Activated CD4-positive, alpha-beta T cell treated with anti-CD3 and anti-CD28 coated beads, Interleukin-2, amount 50 U/mL, for 24 hours (primary cell): ENCODE measurements at places on chromosomes 4 and X.

DNA sequence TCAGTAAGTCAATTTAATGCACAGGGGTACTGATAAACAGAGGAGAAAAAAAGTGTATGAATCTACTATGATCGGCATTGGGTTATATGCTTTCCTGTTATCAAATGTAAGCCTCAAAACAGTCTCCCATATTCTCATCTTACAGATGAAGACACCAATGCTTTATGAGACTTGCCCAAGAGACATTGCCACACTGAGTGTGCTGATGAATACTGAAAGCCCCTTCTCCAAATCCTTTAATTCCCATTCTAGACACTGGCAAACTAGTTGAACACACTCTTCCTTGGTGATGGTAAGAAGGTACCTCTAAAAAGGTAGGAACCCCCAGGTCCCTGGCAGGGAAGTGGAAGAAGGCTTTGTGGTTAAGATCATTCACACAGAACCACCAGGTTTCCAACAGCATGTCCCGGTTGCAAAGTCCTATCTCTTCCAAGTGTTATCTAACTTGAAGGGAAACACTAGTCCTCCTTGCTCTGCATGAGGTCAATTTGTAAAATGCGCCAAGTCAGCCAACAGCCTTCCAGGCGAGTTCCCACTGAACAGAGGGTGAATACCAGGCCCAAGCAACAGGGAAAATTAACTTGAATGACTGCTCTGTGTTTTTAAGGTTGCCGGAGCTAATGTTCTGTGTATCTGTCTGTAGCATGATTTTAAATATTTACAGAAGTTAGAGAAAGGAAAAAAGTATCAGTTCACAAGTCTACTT, 5.1 kb downstream of the SETD7 start:
- no peak for DNase-seq

GRCh38 chr4:140472156-140472555, 25.9 kb downstream of the MGAT4D start:
- no peak for DNase-seq

DNA sequence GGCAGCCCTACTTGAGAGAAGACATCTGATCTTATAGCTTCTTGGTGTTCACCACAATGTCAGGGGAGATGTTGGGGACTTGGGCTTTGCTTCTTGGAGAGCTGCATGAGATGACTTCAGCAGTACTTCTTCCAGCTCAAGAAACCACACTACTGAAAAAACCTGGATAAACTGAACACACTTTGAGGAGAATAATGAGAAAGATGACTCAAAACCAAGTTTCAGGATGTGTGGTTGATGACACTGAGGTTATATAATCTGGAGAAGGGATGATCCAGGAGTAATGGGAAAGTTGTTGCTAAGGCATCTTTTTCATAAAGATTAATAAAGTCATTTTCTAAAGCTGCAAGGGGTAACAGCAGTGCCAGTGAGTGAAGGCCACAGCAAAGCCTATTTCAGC, 58.4 kb upstream of the PNPLA4 start:
- DNase-seq = no peak

- DNase-seq = no peak
Observed at GRCh38 chr4:38819569-38819968, 15.0 kb upstream of the TLR1 start.

GRCh38 chr4:106172861-106173260, 143.1 kb downstream of the TBCK start:
- no peak for DNase-seq

DNA sequence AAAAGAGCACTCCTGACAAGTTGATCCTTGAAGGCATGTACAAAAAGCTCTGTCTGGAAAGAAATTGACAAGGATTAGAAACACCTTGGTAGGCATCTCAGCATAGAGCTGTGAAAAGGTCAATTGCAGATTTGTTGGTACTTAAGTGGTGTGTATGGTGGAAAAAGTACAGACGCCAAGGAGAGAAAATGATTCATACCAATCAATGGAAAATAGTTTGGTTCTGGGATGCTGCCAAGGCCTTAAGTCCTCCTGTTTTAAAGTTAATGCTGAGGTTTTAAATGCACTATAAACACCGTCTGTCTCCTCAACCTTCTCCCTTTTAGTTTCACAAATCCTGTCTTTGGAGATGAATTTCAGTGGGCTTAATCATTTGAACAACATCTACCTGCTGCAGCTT, 524.1 kb downstream of the IL15 start:
- DNase-seq = no peak

DNA sequence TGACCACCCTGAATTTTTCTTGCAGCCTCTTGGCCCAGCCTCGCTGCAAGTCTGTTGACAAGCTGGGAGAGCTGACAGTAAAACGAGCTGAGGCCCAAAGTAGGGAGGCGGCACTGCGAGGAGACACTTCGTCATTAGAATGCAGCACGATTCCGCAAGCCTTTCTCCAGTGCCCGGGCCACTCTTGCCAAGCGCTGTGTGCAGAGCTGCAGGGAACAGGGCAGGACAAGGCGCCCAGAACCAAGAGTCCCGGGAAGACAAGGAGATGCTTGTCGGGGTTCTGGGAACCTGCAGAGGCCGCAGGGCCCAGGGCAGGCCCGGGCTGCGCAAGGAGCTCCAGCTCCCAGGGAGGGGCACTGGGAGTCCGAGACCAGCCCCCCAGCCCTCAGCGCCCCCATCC, 187.1 kb downstream of the BCOR start:
- DNase-seq = no peak

DNA sequence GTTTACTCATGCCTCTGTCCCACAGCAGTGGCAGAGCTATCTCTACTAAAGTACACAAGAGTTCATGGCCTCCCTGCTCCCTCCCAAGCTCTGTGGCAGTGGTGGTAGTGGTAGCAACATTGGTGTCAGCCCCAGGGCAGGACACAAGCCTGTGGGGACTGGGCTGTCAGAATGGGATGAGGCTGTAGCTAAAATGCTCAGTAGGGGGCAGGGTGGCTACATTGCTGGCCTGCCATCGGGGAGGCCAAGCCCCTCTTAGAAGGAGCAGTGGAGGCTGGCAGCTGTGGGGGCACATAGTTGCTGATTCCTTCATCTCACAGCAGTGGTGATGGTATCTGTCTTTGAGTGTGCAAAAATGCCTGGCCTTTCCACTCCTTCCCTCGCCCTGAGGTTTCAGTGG, 461.7 kb downstream of the PCDH18 start:
- DNase-seq = no peak

- DNase-seq = no peak
Observed at GRCh38 chr4:128355305-128355704, 67.7 kb upstream of the PGRMC2 start.

- no peak for DNase-seq
Observed at GRCh38 chrX:14065800-14066199, 36.1 kb upstream of the GEMIN8 start.

- DNase-seq = no peak
Observed at GRCh38 chrX:123464709-123465108, 268.1 kb downstream of the THOC2 start.

DNA sequence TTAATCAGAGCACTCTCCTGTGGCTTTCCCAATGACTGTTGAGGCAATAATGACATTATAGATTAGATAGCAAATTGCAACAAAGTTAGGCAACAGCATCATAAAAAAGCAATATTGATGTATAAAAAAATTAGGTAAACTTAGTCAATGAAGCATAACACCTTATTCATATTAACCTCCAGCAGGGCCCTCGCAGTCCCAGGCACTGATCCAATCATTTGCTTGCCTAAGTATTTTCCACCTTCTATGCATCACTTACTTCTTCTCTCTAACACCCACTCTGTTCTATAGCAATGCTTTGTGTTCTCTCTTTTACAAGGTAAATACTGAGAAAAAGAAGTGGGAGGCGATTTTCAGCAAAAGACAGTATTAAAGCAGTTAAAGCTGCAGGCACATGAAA, 833.5 kb upstream of the ADGRL3 start:
- no peak for DNase-seq

DNA sequence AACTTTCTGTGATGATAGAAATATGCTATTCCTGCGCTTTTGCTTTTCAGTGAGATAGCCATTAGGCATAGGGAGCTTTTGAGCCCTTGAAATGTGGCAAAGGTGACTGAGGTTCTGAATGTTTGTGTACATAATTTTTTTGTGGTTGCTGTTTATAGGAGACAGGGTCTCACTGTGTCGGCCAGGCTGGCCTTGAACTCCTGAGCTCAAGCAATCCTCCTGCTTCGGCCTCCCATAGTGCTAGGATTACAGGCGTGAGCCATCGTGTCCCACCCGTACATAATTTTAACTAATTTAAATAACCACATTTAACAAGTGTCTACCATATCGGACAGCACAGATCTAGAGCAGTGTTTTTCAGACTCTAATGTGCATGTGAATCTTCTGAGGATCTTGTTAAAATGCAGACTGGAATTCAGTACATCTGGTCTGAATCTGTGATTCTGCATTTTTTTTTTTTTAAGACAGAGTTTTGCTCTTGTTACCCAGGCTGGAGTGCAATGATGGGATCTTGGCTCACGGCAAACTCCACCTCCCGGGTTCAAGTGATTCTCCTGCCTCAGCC, 45.3 kb downstream of the CASP6 start:
- DNase-seq = no peak

DNA sequence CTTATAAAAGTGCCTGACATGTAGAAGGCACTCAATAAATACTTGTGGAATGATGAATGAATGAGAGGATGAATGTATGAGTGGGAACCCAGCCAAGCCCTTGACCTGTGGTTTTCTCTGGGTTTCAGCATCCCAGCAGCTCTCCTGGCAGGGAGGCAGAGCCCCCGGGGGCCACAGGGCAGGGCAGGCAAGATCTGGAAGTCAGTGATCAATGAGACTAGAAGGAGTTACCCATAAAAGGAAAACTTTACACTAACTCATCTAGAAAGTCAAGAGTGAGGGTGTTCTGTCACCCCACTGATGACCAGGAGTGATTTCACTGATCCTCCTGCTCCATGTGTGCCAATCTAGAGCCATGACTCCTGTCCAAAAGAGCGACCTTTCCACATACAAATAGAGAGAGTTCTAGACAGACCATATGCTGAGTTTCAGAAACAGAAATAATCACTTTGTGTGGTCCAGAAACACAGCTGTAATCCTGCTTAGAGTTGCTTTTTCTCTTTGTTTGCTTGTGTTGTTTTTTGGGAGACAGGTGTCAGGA, 37.4 kb downstream of the MGARP start:
- DNase-seq = no peak

- no peak for DNase-seq
Observed at GRCh38 chr4:186952709-186953108, 229.1 kb upstream of the FAT1 start.

DNA sequence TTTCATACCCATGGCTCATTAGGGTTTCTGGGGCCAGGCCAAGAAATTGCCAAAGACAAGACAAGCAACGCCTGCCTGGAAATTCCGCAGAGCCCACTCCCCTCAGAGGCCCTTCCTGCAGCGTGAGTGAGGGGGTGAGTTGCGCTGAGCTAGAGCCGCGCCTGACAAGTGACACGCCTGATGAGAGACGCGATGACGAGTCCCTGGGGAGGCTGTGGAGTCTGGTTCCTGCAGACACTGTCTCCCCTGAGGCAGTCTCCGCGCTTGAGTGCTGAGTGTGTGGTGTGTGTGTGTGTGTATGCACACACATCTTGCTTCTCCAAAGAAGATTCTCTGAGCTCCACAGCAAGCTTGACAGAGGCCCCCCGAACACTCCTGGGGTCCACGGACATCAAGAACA, 269.8 kb downstream of the BCOR start:
- no peak for DNase-seq

DNA sequence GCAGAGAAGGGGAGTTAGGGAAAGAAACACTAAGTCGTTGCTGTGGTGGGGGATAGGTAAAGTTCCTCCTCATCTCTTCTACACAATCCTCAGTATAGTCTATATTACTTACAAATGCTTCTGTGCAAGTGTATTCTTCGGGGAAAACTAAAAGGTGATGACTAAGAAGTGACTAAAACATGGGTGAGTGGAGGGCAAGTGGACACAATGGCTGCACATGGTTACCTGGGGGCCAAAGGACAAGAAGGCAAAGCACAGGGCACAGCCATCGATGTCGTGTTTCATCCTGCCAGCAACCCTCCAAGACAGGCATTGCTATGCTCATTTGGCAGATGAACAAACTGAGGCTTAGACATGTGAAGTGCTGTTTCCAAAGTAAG, 35.5 kb upstream of the CCKAR start:
- no peak for DNase-seq

GRCh38 chr4:67436742-67437141, 108.6 kb downstream of the CENPC start:
- no peak for DNase-seq

GRCh38 chrX:146154191-146154590, 336.6 kb downstream of the SLITRK2 start:
- DNase-seq = no peak

DNA sequence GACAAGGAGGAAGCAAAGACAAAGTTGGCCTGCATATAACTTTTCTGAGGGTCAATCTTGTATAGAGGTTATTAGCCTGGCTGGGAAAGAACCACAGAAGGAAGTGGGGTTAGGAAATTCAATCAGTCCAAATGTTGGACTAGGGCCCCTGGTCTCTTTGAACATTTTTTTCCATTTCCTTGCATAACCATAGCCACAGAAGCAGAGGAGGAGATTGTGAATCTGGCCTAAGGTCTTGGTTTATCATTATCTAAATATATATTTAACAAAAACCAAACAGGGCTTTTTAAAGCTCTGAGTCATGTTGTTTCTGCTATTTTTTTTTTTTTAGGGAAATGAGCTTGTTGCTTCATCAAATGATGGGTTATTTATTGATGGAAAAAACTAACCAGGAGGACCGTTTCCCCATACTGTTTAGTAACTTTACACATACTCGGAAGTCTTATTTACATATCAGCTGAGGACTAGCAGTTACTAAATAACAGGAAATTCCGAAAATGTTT, 97.7 kb upstream of the ACSL4 start:
- no peak for DNase-seq

DNA sequence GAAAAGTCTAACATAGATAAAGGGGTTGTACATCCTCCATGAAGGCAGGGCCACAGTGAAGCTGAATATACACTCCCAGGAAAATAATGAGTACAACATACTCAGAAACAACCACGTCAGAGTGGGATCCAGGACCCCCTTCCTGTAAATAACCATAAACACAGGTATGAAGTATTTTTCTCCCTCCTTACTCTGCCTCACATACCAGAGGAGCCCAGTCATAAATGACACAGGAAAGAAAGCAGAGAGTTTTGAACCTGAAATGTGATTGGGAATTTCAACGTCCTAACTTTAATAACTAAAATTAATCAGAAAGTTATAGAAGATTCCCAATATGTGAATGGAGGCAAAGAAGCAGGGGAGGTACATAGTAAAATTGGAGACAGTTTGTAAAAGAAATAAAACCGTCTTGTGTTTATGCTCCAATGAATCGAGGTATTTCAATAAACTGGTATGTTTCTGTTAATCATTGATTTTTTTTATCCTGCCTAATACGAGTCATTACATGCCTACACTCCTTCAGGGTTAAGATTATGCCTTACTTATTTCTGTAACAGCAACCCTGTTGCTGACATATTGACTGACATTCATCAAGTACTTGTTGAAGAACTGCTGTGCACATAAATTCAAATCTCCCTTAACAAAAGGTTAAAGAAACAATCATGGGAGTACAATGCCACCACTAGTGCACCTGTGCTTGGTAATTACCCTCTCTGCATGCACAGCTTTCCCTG, 431.3 kb downstream of the KCNIP4 start:
- DNase-seq = no peak
